NCI-H446 treated with DMSO at 0.1 percent for 48 hours (cell line): ENCODE measurements at places on chromosomes 11 and 22.

DNA sequence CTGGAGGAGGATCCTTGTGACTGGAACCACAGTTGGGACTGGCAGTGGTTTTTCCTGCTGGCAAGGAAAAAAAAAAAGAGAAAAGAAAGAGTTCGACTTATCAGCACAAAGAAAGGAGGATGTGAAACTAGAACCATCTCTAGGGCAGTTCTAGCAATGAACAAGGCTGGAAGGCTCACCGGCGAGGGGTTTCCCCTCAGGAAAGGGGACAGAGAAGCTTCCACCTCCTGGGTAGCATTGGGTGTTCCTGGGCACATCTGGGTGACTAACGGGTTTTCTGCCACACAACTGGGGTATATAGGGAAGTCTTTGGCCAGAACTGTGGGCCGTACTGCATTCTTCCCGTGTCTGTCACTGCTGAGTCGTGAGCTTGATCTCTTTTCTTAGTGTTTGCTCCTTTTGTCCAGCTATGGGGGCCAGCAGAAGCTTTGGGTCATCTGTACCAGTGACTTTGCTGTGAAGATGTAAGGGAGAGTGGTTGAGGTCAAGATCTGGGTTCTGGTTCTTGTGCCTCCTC is 109.4 kb upstream of the OR4B1 start:
- DNase-seq = no peak

GRCh38 chr11:73141031-73141308 is 1.1 kb downstream of the FCHSD2 start:
- DNase-seq = no peak

GRCh38 chr11:132088551-132088950 is 718.1 kb downstream of the NTM start:
- no peak for DNase-seq

DNA sequence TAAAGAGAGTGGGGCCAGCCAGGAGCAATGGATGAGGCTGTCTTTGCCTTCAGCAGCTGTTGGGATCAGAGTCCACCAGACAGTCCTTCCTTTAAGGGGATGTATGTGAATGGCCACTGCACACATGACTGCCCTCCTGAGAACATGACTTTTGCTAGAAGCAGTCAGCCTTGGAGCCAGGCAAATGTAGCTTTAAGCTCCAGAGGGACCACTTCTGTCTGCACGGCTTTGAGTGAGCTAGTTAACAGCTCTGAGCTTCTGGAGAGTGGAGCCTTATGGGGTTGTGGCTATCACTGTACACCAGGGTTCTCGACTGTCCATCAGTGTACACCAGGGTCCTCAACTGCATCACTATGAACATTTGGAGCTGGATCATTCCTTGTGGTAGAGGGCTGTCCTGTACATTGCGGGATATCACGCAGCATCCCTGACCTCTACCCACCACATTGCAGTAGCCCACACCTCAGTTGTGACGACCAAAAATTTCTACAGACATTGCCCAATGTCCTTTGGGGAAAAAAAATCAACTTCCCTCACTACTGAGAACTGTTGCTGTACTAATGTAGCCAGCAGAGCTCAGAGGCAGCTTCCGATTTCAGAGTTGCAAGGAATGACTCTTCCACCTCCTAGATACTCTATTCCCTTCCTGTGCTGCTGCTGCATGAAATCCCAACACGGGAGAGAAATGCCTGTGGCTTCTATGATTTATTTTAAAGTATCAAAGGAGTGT is 169.4 kb downstream of the MYO18B start:
- no peak for DNase-seq

DNA sequence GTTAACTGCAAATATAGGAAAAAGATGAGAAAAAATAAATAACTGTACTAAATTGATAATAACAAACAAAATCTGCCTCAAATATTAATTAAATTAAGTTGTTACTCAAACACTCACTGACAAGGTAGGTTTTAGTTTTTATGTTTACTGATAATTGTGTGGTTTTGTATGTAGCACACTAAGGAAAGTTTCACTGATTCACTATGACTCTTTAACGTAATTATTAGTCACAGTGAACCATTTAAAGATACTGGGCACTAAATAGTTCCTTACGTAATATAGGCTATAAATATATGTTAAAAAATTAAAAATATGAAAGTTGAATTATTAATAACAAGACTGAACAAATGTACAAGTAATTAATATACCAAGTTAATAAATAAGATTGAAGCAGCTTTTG is 2330.0 kb upstream of the RAG2 start:
- DNase-seq = no peak

DNA sequence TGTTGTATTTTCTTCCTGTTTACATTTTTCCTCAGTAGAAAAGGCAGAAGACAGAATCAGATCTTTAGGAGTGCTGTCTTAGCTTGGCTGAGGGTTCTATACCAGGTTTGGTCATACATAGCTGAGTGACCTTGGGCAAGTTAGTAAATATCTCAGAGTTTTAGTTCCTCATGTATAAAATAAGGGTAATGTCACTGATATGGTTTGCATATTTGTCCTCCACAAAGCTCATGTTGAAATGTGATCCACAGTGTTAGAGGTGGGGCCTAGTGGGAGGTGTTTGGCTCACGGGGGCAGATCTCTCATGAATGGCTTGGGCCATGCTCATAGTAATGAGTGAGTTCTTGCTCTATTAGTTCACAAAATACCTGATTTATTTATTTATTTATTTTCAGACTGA is 7.5 kb upstream of the HTR3A start:
- DNase-seq = no peak

GRCh38 chr11:90134478-90135003 is at the start of gene NAALAD2:
TSS of gene NAALAD2 (plus strand) at chr11:90134663. CDS start at chr11:90134759, 96 bp downstream.
- no peak for DNase-seq

DNA sequence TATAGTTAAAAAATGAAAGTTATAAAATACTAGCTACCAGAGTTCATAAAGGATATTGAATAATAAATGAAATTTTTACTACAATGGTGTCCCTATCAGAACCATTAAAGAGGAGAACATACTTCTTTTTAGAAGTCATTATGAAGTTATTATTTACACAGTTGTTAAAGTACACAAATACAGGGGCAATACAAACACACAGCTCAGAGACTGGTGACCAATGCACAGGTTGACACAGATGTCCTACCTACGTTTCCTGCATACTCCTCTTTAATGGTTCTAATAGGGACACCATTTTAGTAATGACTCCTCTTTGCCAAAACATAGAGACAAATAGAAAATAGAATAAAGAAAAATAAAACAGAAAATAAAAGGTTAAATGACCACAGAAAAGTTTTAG is 10.1 kb downstream of the NLRP10 start:
- no peak for DNase-seq

GRCh38 chr11:18365741-18366140 is 28.6 kb upstream of the LDHA start:
- DNase-seq = no peak
